ENCODE measurements at places on chromosomes 12 and 14.

DNA sequence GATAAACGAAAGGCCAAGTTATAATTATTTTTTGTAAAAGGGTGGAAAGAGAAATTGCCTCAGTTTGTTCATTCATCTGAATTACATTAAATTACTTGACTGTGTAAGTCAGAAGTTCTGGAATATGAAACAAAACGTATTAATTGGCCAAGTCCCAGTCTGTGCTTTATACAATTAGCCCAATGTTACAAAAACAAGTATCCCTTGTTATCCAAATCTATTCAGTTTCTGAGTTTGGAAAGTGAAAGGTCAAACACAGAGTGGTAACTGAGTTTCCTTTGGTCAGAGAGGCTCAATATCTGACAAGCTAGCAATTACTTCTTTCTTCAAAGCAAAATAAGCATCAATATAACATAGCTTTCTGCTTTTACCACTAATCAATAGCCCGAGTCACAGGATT is 62.6 kb downstream of the SPPL3 start:
- no peak for DNase-seq

DNA sequence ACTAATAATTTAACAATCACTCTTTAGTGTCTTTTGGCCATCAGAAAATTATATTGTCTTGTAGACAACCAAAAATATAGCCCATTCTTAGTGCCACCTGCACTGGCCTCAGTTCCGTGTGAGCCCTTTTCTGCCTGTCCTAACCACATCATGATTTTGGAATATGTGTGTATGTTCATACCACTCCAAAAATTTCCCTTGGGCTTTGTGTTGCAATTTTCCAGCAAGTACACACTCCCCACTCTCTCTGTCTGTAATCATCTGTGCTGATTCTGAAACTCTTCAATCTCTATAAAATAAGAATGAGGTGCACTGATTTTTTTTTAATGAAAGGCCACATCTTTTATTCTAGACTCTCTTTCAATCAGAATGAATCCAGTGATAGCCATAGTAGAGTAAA is 196.0 kb downstream of the PIK3C2G start:
- no peak for DNase-seq

DNA sequence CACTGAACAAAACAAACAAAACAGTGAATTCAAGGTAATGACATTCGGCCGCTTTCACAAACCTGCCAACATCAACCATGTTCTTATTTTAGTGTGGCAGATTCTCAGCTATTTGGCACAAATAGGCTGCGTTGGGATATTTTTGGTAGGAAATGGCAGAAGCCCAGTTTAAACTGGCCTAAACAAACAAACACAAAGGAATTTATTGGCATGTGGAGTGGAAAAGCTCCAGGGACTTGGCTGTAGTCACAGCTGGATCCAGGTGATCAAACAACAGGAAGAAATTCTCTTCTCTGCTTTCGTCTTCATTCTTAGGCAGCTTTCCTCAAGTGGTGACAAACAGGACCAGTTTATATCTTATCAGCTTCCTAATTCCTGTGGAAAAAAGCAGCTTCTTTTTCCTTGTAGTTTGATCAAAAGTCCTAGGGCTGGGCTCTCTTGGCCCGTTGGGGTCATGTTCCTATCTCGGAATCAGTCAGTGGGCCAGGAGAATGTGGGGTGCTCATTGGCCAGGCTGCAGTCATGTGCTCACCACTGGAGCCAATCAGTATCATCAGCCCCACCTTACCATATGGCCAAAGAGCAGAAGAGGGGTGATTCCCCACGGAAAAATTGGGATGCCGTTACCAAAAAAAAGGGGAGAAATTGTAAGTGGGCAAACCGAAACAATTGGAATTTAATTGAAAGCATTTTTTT is 22.6 kb downstream of the C12orf75 start:
- DNase-seq, result no peak

DNA sequence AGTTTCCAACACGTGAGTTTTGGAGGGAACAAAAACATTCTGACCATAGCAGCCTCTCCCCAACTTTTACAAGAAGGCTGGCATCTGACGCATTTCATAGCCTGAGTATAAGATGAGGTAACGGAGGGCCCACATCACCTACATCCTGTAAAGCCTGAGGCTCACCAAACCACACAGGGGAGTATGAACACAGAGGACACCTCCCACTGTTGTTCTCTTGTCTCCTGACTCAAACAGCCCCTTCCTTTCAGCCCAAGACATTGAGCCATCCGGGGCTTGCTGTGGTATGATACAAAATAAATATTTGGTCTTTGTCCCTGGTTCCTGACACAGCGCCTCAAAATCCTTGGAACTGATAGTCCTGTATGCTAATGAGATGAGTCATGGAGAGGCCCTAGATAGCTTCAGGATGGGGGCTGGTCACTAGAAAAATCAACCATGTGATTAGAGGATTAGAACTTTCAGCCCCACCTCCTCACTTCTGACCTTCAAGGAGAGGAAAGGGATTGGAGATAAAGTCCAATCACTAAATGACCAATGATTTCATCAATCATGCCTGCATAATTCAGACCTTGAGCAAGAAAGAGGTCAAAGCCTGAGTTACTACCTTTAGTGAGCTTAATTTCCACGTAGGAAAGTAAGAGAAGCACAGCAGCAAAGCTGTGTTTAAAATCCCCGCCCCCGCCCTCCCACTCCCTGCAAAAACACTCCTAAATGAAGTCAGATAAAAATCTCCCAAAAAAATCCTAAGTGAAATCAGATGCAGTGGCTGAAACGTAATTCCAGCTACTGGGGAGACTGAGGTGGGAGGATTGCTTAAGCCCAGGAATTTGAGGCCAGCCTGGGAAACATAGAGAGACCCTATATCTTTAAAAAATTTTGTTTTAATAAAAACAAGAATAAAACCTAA is 236.4 kb downstream of the PCNX1 start:
- peak; percentile 61 for DNase-seq

- peak; percentile 15 for DNase-seq
These were observed 80.8 kb downstream of the GALNT9 start for GRCh38 chr12:132248453-132249167.

DNA sequence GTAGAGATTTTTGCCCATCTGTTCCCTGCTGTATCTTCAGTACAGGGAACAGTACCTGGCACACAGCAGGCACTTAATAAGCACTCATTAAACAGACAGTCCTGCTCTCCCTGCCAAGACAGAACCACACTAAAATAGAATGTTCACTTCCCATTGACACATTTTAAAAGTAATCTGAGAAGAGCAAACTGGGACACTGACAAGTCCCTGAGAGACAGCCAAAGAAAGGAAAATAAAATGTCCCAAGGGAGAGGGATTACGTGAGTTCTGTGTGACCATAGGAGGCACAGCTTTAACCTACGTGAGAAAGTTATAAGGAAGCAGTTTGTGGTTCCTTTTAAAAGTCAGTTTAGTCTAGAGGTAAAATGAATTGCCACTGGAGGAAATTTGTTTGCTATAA is 43.9 kb upstream of the SYCP3 start:
- DNase-seq, result no peak

GRCh38 chr12:125183187-125184067 is 118.2 kb downstream of the AACS start:
- DNase-seq, result peak; percentile 70

GRCh38 chr12:56862264-56862663 is 71.9 kb downstream of the SDR9C7 start:
- no peak for DNase-seq

DNA sequence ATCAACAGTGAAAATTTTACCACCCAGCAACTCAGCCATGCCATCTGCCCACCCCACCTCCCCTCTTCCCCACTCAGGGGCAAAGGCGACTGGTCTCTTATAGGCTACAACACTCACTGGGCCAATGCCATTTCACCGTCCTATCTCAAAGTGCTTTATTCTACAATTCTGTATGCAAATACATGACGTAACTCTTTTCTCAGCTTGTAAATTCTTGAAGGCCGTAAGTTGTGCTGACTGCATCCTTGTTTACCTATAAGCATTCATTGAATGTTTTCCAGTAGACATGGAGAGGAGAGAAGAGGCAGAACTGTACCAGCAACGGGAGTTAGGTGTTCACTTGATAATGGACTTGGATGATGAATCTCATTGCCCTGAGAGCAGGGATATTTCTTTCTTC is 15.6 kb downstream of the BCL2L14 start:
- no peak for DNase-seq

- peak; percentile 48 for DNase-seq
These were observed 268 bp downstream of the NDUFB1 start for GRCh38 chr14:92121207-92121669.

GRCh38 chr12:50603817-50604639 is 99.2 kb downstream of the DIP2B start:
- DNase-seq, result no peak

GRCh38 chr14:88985654-88986053 is 161.2 kb downstream of the TTC8 start:
- no peak for DNase-seq

DNA sequence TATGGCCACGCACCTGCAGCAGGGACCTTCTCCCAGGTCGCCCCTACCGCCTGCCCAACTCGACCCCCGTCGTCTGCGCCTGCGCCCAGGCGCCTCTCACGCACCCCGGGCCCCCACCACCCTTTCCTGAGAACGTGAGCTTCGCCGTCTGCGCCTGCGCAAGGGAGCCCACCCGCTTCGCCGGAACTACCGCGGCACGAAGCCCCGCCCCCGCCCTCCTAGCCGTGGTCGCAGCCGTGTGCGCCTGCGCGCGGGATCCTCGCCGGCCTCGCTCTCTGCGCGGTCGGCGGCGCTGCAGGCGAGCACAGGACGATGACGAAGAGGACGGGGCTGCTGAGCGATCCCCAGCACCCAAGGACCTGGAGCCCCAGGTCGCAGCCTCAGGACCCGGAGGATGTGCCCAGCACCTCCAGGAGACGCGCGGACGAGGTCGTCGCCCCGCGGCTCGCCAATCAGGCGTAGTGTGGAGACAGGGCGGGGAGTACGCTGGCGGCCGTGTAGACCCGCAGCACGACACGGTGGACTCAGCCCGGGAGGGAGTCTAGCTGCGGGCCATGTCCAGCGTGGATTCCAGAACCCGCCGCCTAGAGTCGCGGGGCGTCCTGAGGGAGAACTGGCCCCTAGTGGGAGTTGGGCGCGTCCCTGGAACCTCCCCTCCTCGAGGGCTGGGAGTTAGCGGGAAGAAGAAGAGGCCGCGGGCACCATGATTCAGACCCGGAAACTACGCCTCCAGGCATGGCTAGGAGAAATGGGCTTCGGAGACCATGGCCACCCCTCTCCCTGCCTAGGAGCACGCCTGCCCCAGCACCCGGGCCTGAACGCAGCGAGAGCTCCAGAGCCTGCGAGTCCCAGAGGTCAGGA is 1120.8 kb upstream of the TMEM132C start:
- no peak for DNase-seq

DNA sequence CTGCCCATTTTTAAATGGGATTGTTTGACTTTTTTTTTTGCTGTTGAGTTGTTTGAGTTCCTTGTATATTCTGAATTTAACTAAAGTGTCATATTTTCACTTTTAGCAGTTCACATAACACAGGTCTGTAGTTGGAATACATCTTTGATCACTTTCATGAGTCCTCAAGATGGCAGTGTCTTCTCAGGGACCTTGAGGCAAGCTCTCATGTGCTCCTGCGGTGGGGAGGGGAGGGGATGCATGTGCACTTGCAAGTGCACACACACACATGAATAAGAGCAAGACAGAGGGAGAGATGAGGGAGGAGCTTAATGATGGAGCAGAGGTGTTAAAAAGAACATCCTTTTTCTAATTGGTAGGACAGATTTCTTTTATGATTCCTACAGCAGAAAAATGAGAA is 291.4 kb upstream of the OR4E1 start:
- DNase-seq, result no peak

DNA sequence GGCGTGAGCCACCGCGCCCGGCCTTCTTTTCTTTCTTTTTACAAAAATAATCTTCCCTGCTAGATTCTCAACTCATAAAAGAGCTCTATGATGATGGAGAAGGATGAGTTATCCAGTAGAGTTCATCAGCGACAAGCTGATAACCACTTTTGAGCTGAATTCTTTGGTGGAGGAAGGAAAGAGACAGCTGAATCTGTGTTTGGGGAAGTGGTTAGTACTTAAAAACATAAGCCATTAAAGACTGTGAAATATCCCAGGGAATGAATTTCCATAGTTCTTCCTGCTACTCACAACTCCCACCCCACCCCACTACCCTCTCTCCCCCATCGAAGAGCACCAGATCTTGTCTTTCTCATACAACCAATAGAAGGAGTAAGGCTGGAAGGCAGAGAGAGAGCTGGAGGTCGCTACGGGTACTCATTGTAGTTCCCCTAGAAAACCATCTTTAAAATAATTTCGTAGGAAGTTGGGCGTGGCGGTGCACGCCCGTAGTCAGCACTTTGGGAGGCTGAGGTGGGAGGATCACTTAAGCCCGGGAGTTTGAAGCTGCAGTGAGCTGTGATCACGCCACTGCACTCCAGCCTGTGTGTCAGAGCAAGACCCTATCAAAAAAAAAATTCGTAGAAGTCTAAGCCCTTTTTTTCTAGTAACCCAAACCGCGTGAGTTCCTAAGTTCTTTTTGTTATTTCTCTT is 647 bp upstream of the ESPL1 start:
- peak; percentile 80 for DNase-seq

DNA sequence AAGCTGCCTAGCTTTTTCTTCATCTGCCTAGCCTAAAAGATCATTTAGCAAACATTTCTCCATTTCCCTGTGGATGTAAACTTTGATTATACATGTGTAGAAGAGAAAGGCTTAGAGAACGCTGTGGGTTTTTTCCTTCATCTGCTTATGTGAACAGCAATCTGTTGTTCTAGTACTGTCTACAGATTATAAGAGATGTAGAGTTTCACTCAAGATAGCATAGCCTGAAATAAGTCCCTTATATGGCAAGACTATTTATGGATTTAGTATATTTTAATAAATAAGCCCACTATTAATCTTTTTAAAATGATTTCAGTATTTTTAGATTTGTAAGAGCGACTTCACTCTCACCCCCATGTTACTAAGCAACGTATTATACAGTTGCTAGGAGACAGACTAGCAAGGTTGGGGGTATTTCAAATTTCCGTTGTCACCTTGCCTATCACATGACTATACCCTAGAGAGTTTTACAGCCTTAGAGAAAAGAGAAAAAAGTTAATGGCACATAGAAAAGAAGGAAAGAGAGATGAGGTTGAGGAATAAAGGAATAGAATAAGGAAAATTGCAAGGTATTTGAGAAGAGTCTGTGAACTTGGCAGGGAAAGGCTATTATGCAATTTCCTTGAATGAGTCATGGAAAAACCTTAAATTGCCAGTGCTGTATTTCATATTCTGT is 12.2 kb upstream of the TUBA1A start:
- DNase-seq, result peak; percentile 65

DNA sequence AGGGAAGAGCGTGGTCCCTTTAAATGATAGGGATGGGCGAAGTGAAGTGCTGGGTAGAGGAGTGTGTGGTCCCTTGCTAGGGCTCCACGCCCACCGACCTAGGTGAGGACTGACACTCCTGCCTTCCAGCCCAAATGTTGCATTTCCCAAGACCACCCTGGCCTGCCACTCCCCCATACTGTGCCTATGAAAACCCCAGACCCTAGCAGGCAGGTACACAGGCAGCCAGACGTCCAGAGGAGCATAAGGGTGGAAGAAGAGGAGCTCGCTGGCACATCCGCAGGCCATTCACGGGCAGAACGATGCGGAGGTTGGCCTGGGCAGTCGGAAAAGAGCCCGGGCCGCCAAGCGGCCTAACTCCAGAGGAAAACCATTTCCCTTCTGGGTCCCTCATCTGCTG is 817 bp upstream of the IPO8 start:
- DNase-seq, result no peak

- peak; percentile 55 for DNase-seq
These were observed 352.0 kb downstream of the BCAT1 start for GRCh38 chr12:24596768-24597388.

- DNase-seq, result no peak
These were observed 104.3 kb upstream of the PPFIA2 start for GRCh38 chr12:81863406-81863805.
